ENCODE measurements at places on chromosomes 3 and 15. TPM values are rescaled to one million over a fixed set of nuclear protein-coding genes. Genes with fewer than 3 reads are reported as not detected.

ITIH1 gene
- not detected for total RNA-seq

PROS1 gene
- 4.9 TPM for total RNA-seq

LEO1 gene
- total RNA-seq, result 22.7 TPM

NANOGP8 gene
- total RNA-seq, result 0.86 TPM

Measured in glutamatergic neuron (in vitro differentiated cells).